Putamen (tissue), 1 donor: ENCODE measurements at places on chromosomes 16 and 17.

DNA sequence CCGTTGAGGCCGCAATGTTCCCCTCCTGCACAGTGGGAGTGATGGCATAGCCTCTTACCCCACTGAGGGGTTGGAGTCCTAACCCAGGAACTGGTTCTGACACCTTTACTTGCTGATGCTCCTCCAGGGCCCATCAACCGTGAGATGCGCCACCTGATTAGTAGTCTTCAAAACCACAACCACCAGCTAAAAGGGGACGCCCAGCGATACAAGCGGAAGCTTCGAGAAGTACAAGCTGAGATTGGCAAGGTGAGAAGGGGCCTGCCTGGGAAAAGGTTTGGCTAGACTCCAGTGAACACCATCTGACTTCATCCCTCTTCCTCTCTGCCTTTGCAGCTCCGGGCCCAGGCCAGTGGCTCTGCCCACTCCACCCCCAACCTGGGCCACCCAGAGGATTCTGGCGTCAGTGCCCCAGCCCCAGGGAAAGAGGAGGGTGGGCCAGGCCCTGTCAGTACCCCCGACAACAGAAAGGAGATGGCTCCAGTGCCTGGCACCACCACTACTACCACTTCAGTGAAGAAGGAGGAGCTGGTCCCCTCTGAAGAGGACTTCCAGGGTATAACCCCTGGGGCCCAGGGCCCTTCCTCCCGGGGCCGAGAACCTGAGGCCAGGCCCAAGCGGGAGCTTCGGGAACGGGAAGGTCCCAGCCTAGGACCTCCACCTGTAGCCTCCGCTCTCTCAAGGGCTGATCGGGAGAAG lies 5.8 kb downstream of the RNF40 start:
- no peak for DNase-seq

- peak; percentile 33 for DNase-seq
Measured at GRCh38 chr16:28623172-28623711, 13.4 kb upstream of the SULT1A1 start.

DNA sequence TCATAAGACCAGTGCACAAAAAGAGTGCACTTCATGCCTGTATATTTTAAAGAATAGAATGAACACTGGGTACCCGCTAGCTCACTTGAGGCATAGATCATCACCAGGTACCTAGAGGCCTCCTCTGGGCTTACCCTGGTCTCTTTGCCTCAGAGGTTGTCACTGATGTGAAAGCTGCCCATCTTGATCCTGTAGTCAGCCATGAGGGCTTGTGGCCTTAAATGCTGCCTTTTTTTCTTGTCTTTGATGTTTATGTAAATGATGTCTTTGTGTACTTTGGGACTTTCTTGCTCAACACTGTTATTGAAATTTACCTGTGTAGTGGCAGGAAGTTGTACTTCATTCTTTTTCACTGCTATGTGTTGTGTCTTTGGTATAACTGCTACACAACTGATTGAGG lies 26.8 kb upstream of the SLC5A10 start:
- DNase-seq, result no peak

- no peak for DNase-seq
Measured at GRCh38 chr17:58484600-58484999, 3.6 kb downstream of the HSF5 start.

DNA sequence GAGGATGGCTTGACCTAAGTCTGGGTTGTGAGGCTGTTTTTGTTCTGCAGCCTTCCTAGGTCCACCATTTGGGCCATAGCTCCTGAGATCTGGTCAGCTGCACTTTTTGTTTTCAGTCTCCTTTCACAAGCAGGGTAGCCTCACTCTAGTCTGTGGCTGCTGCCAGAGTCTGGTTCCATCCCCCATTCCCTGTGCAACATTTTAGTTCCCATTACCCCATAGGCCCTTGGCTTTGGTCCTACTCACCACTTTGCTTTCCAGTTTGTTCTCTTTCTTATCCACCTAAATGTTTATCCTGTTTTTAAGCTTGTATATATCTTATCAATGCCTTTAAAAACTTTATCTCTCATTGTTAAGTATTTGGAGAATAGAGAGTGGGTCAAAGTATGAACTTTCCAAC lies 6.5 kb upstream of the XYLT2 start:
- DNase-seq, result no peak

DNA sequence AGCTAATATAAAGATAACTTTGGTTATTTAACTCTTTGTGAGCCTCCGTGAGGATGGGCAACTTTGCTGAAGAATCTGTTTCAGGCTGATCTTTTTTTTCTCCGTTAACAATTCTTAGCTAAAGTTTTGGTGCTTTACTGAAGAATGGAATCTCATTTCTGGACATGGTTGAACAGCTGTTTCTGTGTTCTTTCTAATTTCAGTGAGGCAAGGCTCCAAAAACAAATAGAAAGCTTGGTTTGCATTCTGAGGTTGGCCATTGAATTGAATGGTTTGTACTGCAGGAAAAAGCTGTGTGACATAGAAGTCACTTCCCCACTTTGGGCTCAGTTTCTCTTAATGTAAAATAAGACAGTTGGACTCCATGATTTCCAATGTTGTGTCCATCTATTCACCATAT lies 22.3 kb upstream of the HLF start:
- DNase-seq, result no peak

- no peak for DNase-seq
Measured at GRCh38 chr16:49012961-49013726, 268.5 kb downstream of the CBLN1 start.

DNA sequence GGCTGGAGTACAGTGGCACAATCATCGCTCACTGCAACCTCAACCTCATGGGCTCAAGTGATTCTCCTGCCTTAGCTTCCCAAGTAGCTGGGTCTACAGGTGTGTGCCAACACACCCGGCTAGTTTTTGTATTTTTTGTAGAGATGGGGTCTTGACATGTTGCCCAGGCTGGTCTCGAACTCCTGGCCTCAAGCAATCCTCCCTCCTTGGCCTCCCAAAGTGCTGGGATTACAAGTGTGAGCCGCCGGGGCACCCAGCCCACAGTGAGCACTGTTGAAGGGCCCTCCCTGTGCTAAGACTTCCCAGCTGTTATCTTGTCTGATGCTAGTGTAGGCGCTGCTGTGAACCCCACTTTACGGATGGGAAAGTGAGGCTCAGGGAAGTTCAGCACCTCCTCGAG lies 8.0 kb downstream of the CASKIN1 start:
- DNase-seq, result no peak

GRCh38 chr17:72682605-72683004 lies 409.9 kb downstream of the SLC39A11 start:
- no peak for DNase-seq

- DNase-seq, result no peak
Measured at GRCh38 chr17:7403727-7403976, 245 bp downstream of the TMEM256 start.

- no peak for DNase-seq
Measured at GRCh38 chr16:63311313-63311712, 1275.1 kb upstream of the CDH8 start.

DNA sequence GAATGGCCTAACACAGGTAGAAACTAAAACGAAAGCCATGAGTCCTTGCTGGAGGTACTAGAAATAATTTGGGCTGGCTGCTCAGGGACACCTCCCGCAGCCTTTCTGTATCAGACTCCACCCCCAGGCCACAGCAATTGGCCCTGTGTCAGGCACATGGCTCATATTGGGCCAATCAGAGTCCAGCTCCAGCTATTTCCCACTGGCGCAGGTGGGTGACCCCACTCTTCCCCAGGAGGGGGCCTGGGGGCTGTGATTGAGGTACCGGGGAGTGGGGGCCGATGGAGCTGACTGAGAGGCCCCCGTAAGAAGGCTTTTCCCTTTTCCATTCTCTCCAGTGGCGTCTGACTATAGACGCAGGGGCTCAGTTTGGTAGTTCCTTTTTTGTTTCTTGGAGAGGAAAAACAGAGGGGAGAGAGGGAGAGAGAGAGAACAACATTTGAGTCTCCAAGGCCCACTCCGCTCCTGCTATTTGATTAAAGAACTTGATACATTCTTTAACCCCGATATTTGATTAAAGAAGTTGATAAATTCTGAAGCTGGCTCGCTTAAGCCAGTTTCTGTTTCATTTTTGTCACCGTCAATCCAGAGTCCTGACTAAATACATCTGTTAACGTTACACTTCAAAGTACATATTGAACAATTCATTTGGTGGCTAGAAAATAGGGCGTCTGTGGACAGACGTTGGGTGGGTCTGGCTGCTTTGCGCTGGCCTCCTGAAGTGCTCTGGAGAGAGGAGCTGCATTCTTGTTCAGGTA lies 26.3 kb downstream of the FOXL1 start:
- DNase-seq, result no peak

DNA sequence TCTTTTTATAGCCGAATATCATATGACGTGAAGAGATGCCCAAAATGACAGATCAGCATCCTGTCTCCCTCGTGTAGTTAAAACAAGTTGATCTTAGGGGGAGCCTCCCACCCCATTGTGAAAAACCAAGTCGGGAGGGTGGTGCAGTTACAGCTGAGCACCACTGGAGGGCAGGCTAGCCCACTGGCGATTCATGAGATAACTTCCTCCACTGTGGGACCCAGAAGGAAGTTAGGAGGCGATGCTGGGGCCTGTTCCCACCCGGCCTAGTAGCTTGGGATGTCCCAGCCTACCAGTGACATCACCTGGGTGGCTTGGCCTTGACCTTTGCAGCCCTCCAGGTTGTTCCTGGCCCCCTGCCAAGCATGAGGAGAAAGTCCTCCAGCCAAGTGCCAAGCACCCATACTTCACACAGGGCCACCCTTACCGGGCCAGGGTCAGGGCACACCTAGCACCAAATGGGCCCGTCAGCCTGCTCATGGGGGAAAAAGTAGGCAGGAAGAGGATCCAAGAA lies 8.1 kb upstream of the CPNE2 start:
- peak; percentile 70 for DNase-seq

GRCh38 chr16:26267641-26268040 lies 575.9 kb downstream of the HS3ST4 start:
- DNase-seq, result no peak

- DNase-seq, result no peak
Measured at GRCh38 chr17:37107406-37108083, 158.8 kb downstream of the AATF start.

- DNase-seq, result no peak
Measured at GRCh38 chr17:57536789-57537523, 208.1 kb downstream of the CCDC182 start.

DNA sequence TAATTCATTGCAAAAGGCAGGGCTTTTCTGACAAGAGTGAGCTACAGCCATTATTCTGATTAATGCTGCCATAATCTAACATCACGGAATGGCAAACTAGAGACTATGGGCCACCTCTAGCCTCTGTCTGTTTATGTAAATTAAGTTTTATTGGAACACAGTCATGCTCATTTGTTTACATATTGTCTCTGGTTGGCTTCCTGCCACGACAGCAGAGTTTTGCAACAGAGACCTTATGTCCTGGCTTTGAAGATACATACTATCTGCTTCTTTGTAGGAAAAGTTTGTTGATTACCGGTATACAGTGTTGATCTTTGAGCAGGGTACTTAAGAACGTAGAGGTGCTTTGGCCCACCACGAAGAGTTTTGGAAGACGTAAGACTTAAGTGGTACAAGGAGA lies 715.9 kb upstream of the RBFOX1 start:
- no peak for DNase-seq

DNA sequence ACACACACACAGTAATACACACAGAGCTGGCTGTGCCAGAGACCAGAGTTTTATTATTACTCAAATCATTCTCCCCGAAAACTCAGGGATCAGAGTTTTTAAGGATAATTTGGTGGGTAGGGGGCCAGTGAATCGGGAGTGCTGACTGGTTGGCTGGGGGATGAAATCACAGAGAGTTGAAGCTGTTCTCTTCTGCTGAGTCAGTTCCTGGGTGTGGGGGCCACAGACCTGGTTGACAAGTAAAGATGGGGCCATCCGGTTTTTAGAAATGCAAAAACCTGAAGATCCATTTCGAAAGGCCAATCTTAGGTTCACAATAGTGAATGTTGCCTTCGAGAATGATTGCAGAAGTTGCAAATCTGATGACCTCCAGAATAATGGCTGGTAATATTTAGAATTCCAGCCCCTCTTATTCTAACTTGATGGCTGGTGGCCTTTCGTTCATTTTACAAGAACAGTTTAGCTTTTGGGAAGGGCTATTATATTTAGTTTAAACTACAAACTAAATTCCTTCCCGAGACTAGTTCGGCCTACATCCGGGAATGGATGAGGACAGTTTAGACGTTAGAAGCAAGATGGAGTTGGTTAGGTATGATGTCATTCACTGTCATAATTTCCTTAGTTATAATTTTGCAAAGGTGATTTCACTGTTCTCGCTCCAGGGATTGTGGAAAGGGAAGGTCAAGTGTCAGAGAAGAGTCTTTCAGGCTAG lies 123.2 kb downstream of the KCNJ18 start:
- DNase-seq, result no peak

GRCh38 chr16:1458977-1459341 lies 14.6 kb upstream of the CCDC154 start:
- no peak for DNase-seq

DNA sequence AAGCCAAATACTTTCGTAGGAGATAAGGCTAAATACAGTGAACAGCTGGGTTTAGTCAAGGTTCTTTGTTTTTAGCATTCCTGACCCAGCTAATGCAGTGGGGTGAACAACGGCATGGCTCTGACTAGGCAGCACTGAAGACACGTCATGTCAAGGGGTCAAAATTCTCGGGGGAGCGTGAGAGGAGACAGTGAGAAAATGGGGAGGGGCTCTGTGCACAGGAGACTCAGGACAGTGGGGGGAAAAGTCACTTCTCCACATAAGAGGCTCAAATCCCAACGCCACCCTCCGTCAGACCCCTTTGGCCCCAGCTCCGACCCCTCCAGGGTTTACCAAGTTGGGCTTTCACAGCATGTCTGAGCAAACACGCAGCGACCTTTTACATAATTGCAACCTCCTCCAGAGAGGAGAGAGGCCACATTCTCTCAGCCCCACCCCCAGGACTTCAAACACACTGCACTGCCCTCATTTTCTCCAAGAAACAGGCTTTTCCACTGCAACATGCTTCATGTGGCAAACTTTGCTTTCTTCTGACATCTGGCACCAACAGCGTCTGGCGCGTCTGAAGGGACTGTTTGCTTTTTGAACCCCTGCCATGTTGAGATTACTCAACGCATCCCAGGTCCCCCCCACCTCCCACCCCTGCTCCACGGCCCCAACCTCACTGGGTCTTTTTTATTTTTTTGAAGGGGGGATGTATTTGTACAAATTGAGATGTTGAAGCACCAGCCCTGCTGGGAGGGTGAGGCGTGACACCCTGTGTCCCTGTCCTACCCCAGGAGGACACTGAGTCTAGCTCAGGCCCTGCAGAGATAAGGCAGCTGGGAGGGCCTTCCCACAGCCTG lies 30.0 kb downstream of the AXIN2 start:
- DNase-seq, result no peak

- DNase-seq, result no peak
Measured at GRCh38 chr16:77789085-77790008, 983 bp downstream of the VAT1L start.

GRCh38 chr16:2372684-2373083 lies 32.2 kb upstream of the ABCA3 start:
- DNase-seq, result no peak
